ENCODE measurements at places on chromosomes 4 and X.

GRCh38 chr4:76803522-76803921, 94.4 kb downstream of the SOWAHB start:
- DNase-seq = no peak

DNA sequence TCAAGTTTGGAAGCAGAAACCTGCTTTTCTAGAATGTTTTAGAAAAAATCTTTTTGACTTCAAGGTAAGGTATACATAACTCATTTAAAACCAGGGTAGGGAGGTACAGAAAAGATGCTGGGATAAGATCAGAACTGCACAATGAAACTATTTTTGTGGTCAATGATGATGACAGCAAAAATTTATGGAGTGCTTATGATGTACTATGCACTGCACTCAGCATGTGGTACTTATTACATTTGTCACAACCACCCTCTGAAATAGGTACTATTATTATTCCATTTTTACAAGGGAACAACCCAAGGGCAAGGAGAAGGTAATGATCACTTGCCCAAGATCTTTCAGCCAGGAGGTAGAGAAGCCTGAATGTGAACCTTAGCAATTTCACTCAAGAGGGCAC, 8.0 kb downstream of the GPM6B start:
- no peak for DNase-seq

- DNase-seq = no peak
Observed at GRCh38 chr4:8534129-8534528, 46.1 kb upstream of the GPR78 start.

GRCh38 chrX:18348047-18348446, 6.4 kb downstream of the SCML2 start:
- no peak for DNase-seq

DNA sequence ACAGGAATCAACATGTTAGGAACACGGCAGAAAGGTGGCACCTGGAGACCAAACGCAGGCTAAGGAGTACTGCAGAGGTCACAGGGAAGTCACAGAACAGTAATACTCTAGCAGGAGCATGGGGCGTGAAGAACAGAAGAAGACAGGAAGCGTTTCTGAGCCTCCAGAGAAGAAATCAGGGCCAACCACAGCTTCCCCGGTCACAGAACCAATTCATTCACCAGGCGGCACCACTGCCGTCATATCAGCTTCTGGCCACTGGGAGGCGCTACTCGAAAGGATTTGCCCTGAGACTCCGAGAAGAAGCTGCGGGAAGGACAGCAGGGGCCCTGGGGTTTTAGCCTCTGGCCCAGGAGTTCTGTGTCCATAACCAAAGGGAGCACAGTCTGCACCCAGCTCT, 78.0 kb upstream of the DRD5 start:
- no peak for DNase-seq

GRCh38 chrX:13144927-13145655, 100.7 kb upstream of the FAM9C start:
- no peak for DNase-seq

GRCh38 chr4:146243141-146243882, 29.0 kb downstream of the REELD1 start:
- peak; percentile 3 for DNase-seq

- DNase-seq = no peak
Observed at GRCh38 chr4:165678936-165679325, 194.1 kb upstream of the TLL1 start.

GRCh38 chr4:182093431-182093831, 149.8 kb upstream of the TENM3 start:
- no peak for DNase-seq

- no peak for DNase-seq
Observed at GRCh38 chrX:44938111-44938510, 65.1 kb downstream of the KDM6A start.

DNA sequence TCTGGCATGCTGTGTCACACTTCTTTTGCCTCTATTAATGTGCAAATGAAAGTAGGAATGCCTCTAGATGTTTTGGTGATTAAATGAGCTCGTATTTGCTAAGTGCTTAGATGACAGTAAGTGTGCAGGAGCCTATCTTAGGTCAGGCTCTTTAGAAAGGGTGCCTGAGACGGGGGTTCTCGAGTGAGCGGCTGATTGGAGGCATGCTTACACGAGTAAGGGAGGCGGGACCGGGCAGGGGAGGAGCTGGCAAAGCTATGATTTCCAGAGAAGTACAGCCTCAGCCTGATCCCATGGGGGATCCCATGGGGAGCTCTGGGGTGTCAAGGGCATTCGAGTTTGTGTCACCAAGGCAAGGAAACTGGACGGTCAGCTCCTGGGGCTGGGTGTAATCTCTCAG, 44.8 kb downstream of the CLDN34 start:
- no peak for DNase-seq

GRCh38 chrX:31093639-31093975, 21.8 kb upstream of the FTHL17 start:
- no peak for DNase-seq

- no peak for DNase-seq
Observed at GRCh38 chr4:171983935-171984805, 171.0 kb downstream of the GALNTL6 start.

- DNase-seq = no peak
Observed at GRCh38 chr4:14743172-14743571, 259.1 kb upstream of the CPEB2 start.

- no peak for DNase-seq
Observed at GRCh38 chr4:184727430-184727829, 6.5 kb downstream of the CENPU start.

DNA sequence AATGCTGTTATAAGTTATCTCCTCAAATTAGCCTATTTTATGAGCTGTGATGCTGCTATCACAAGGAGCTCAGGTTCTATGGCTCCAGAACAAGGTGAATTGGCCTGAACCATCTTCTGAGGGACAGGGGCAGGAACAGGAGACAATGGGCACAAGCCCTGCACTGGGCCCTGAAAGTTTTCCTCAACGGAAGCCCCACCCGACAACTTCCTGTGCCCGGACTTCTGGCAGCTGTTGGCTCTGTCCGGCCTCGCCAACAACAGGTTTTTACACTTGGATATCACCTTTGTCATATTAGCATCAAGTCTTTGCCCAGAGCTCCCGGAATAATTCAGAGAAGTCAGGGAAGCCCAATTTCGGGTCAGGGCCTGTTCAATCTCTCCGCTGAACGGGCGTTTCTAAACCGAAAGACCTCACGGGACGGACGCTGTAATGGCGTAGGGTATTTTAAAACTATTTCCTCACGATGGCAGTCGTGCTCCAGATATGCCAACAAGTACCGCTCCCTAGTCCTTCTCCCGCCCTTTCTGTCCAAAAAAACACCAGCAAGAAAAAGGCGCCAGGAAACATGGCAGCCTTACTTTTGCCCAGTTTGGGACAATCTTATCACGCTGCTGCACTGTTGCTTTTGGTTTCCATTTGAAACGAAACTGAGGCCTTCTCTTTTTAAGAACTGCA, 201.0 kb upstream of the STK26 start:
- no peak for DNase-seq

- no peak for DNase-seq
Observed at GRCh38 chr4:25756503-25756902, 100.9 kb downstream of the SLC34A2 start.

- DNase-seq = no peak
Observed at GRCh38 chrX:116284400-116284799, 113.9 kb downstream of the AGTR2 start.

DNA sequence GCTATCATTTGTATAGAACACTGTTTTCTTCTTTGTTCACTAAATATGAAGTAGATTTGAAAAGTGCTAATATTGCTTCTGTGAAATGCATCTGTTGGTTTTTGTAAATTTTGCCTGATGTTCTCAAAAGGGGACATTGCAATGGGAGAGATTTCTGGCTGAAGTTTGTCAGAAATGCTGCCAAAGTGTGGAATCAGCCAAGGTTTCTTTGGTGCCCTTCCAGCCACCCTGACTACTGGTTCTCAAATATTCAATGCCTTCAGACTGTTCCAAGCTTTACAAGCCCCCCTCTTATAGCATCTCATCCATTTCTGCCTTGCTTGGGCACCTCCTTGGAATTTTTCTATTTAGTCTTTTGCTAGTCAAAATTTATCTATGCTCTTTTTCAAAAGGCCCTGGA, 60.6 kb upstream of the TMLHE start:
- no peak for DNase-seq

DNA sequence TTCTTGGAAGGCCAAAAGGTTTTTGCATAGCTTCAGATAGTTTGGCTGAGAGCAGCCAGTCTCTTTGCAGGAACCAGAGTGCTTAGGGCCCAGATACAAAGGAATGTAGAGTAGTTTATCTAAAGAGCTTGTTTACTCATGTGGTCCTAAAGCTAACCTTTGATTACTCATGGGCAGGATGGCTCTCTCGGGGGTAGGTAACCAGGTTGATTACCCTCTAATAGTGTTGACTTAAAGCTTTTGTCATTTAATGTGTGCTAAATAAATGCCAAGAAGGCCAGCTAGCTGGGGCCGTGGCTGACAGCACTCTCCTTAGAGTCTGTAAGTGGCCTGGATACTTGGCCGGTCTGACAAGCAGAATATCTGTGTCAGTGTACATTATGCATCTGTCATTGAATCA, 69.7 kb upstream of the MAGEB16 start:
- no peak for DNase-seq

DNA sequence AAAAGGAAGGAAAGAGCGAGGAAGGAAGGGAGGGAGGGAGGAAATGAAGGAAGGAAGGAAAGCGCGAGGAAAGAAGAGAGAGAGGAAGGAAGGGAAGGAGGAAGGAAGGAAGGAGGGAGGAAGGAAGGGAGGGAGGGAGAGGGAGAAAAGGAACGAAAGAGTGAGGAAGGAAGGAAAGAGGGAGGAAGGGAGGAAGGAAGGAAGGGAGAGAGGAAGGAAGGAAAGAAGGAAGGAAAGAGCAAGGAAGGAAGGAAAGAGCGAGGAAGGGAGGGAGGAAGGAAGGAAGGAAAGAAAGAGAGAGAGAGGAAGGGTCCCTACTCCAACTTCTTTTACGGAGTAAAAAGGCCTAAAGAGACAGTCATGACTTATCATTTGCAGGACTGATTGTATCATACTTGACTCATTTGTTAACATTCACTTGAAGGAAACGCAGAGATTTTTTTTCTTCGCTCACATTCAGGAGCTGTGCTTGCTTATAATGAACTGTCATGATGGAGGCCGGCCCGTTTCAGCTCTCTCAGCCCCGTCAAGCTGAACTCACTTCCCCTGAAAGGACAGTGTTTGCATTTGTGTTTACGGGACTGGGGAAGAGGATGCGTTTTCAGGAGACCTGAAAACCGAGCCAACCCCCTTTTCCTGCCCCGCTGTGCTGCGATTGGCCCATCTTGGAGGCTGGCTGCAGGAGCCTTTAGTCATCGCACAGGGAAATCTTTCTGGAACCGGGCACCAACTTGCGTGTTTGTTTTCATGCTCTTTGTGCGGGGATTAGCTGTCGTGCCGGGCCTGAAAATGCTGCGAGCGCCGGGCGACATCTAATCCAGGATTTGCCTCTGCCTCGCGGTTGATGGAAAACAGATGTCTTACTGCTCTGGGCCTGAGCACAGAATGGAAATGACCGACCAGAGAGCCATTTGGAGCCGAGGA, 17.8 kb downstream of the TRIM2 start:
- DNase-seq = no peak

DNA sequence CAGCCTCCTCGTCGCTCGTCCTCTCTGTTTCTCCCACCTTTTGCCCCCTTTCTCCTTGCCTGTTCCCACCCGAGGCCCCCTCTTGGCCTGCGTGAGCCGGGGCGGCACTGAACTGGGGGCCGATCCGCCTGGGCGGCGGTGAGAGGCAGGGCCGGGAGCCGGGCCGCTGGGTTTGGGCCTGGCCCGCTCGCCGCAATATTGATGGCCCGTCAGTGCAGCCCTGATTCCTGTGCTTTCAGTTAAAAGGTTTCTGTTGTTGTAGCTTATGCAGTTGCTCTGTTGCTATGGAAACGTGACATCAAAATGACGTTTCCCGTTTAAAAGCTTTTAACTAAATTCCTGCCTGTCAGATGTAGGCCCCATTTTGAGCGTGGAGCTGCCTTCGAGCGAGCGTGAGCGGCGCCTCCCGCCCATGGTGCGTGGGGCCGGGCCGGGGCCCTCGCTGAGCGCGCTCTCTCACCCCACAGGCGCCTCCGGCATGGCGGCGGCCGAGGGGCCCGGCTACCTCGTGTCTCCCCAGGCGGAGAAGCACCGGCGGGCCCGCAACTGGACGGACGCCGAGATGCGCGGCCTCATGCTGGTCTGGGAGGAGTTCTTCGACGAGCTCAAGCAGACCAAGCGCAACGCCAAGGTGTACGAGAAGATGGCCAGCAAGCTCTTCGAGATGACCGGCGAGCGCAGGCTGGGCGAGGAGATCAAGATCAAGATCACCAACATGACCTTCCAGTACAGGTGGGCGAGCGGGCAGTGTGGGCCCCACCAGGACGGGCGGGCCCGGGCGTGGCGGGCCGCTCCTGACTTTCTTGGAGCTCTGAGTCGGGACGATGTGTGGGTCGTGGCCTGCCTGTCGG, at the start of gene MSANTD1:
MSANTD1 (plus strand) TSS at position 349 of the 851 bp plus-strand sequence; CDS start at position 413, 64 bp downstream.
- DNase-seq = no peak

GRCh38 chr4:145735347-145735675, 55.4 kb downstream of the C4orf51 start:
- DNase-seq = no peak
